Ascending aorta (tissue), 2 donors: ENCODE measurements at places on chromosomes 7 and 10. TPM values are rescaled to one million over a fixed set of nuclear protein-coding genes. Genes with fewer than 3 reads are reported as not detected.

Gene MYL10
- not detected for total RNA-seq

Gene MRLN
- not detected for total RNA-seq

Gene FAM131B
- total RNA-seq, result 0.53 TPM

Gene PPP1R9A
- 0.85 TPM for total RNA-seq

Gene LDB3
- total RNA-seq, result 27.4 TPM

Gene CD36
- 302 TPM for total RNA-seq

DNA sequence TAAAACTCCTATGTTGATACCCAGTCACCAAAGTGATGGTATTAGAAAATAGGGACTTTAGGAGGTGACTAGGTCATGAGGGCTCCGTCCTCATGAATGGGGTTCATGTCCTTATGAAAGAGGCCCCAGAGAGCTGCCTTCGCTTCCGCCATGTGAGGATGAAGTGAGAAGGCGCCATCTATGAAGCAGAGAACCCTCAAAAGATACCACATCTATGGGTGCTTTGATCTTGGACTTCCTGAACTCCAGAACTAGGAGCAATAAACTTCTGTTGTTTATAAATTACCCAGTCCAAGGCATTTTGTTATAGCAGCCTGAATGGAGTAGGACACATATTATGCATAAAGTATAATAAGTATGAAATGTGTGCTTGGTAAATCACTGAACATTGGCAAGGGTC is 8.1 kb upstream of the PDSS1 start:
- H3K4me1 ChIP-seq, result no peaks in the 10 kb centered on the region
- no peak overlapping the region for H3K27ac ChIP-seq
- no peaks in the 10 kb centered on the region for H3K27me3 ChIP-seq
- H3K4me3 ChIP-seq, result no peak overlapping the region
- no peak for DNase-seq

DNA sequence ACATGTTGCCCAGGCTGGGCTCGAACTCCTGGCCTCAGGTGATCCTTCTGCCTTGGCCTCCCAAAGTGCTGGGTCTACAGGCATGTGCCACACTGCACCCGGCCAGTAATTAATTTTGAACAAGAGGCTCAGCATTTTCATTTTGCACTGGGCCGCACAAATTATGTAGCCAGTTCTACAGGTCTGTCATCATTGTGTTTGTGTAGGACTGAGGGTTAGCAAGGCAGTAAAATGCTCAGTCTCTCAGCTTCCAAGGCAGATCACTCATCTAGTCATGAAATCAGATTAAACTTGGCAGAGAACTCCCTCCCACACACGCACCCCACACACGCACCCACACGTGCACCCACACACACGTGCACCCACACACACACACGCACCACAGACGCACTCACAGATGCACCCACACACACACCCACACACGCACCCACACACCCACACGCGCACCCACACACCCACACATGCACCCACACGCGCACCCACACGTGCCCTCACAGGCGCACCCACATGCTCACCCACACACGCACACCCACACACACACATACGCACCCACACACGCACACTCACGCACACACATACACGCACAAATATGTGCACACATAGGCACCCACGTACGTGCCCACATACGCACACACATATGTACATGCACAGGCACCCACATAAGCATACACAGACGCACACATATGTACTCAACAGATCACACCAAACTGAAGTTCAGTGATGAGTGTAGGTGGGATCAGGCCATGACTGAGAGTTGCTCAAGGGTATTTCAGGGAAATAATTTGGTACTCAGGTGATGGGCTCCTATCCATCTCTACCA is 27.8 kb upstream of the PROSER2 start:
- no peaks in the 10 kb centered on the region for H3K27me3 ChIP-seq
- no peak overlapping the region for H3K4me3 ChIP-seq
- H3K4me1 ChIP-seq, result no peaks in the 10 kb centered on the region
- H3K36me3 ChIP-seq, result no peaks in the 10 kb centered on the region
- no peak for DNase-seq
- no peak overlapping the region for H3K27ac ChIP-seq

- peak overlapping the region; percentile 45 for H3K4me3 ChIP-seq
- peaks cover 20% of the 10 kb centered on the region for H3K27me3 ChIP-seq
- H3K4me1 ChIP-seq, result peaks cover 4% of the 10 kb centered on the region
- H3K27ac ChIP-seq, result no peak overlapping the region
- no peak for DNase-seq
- no peaks in the 10 kb centered on the region for H3K36me3 ChIP-seq
Observed at GRCh38 chr7:26376175-26376917, 84.7 kb downstream of the SNX10 start.

DNA sequence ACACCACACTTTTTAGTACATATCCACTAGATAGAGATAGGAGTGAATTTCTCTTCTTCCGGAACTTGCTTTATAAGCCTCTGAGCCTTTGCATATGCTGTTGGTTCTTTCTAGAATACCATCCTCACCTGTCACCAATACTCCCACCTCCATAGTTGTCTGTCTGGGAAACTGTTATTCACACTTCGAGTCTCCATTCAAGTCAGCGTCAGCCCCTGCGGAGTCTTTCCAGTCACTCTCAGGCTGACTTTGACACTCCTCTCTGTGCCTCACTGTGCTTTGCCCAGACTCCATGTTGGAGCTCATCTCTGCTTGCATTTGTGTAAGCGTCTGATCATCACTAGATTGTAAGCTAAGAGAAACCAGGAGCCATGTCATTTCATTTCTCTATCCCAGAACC is 66.5 kb upstream of the NRBF2 start:
- no peak for DNase-seq
- no peaks in the 10 kb centered on the region for H3K36me3 ChIP-seq
- H3K27ac ChIP-seq, result no peak overlapping the region

- no peaks in the 10 kb centered on the region for H3K4me1 ChIP-seq
- no peaks in the 10 kb centered on the region for H3K36me3 ChIP-seq
- H3K4me3 ChIP-seq, result no peak overlapping the region
- no peak overlapping the region for H3K27ac ChIP-seq
- no peaks in the 10 kb centered on the region for H3K27me3 ChIP-seq
Observed at GRCh38 chr10:116215651-116216050, 57.4 kb downstream of the GFRA1 start.

GRCh38 chr10:24694086-24694485 is 29.6 kb downstream of the ARHGAP21 start:
- no peak overlapping the region for H3K4me3 ChIP-seq
- DNase-seq, result no peak
- H3K27ac ChIP-seq, result no peak overlapping the region
- H3K4me1 ChIP-seq, result no peaks in the 10 kb centered on the region
- H3K27me3 ChIP-seq, result no peaks in the 10 kb centered on the region

- no peak overlapping the region for H3K4me3 ChIP-seq
- no peaks in the 10 kb centered on the region for H3K4me1 ChIP-seq
- no peaks in the 10 kb centered on the region for H3K27me3 ChIP-seq
- H3K27ac ChIP-seq, result no peak overlapping the region
Observed at GRCh38 chr10:30842185-30842584, 189.5 kb downstream of the ZNF438 start.

- no peak overlapping the region for H3K4me3 ChIP-seq
- H3K27me3 ChIP-seq, result no peaks in the 10 kb centered on the region
- no peaks in the 10 kb centered on the region for H3K4me1 ChIP-seq
- peaks cover 7% of the 10 kb centered on the region for H3K36me3 ChIP-seq
- no peak overlapping the region for H3K27ac ChIP-seq
Observed at GRCh38 chr7:38796626-38797501, 112.1 kb downstream of the VPS41 start.

GRCh38 chr10:11667756-11668155 is 56.3 kb upstream of the USP6NL start:
- H3K4me1 ChIP-seq, result no peaks in the 10 kb centered on the region
- no peak overlapping the region for H3K4me3 ChIP-seq
- no peak for DNase-seq

DNA sequence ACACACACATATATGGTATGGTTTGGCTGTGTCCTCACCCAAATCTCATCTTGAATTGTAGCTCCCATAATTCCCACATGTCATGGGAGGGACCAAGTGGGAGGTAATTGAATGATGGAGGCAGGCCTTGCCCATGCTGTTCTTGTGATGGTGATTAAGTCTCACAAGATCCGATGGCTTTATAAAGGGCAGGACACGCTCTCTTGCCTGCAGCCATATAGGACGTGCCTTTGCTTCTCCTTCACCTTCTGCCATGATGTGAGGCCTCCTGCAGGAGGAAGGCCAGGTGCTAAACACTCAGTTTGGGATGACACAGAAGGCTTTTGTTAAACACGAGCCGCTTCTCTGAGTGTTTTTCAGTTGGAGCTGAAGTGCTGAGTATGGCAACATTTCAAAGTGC is 205.3 kb upstream of the KLF6 start:
- H3K4me1 ChIP-seq, result no peaks in the 10 kb centered on the region
- no peak overlapping the region for H3K27ac ChIP-seq
- no peaks in the 10 kb centered on the region for H3K36me3 ChIP-seq
- DNase-seq, result no peak
- no peaks in the 10 kb centered on the region for H3K27me3 ChIP-seq

- no peaks in the 10 kb centered on the region for H3K36me3 ChIP-seq
- H3K4me1 ChIP-seq, result no peaks in the 10 kb centered on the region
- DNase-seq, result no peak
- H3K27me3 ChIP-seq, result no peaks in the 10 kb centered on the region
- H3K27ac ChIP-seq, result no peak overlapping the region
Observed at GRCh38 chr7:36469236-36469635, 79.6 kb downstream of the ANLN start.
